Articular chondrocyte of knee joint (primary cell): ENCODE measurements at places on chromosomes 4 and X. TPM values are rescaled to one million over a fixed set of nuclear protein-coding genes. Genes with fewer than 3 reads are reported as not detected.

The CXCL8 gene
- 2.7 and 4.0 TPM in 2 replicates for total RNA-seq

The PAGE2 gene
- total RNA-seq: not detected in 2 replicates

The AWAT2 gene
- total RNA-seq: not detected in 2 replicates

The RIPPLY1 gene
- 0.13 TPM in 1 of 2 replicates, not detected in the other for total RNA-seq

The MID2 gene
- 28.6 and 32.4 TPM in 2 replicates for total RNA-seq

The TDO2 gene
- 0.26 and 1.6 TPM in 2 replicates for total RNA-seq
